ENCODE measurements at places on chromosomes 1 and 21. TPM values are rescaled to one million over a fixed set of nuclear protein-coding genes. Genes with fewer than 3 reads are reported as not detected.

PTPN22 gene
- polyA plus RNA-seq: 0.38 TPM

FLAD1 gene
- polyA plus RNA-seq: 38.4 TPM

FNBP1L gene
- polyA plus RNA-seq: 108 TPM

PPM1J gene
- 1.3 TPM for polyA plus RNA-seq

PHLDA3 gene
- polyA plus RNA-seq: 11.4 TPM

AKR7A2 gene
- 94.3 TPM for polyA plus RNA-seq

NCF2 gene
- polyA plus RNA-seq: 2.0 TPM

LRRIQ3 gene
- polyA plus RNA-seq: 2.8 TPM

REG4 gene
- 1.4 TPM for polyA plus RNA-seq

TCHHL1 gene
- not detected for polyA plus RNA-seq

LCE2A gene
- not detected for polyA plus RNA-seq

ESPN gene
- 21.5 TPM for polyA plus RNA-seq

CHRNB2 gene
- polyA plus RNA-seq: 0.61 TPM

YTHDF2 gene
- 86.5 TPM for polyA plus RNA-seq

DPT gene
- 0.25 TPM for polyA plus RNA-seq

OR2L13 gene
- polyA plus RNA-seq: not detected

ARHGEF16 gene
- polyA plus RNA-seq: 19.4 TPM

RNASEL gene
- 14.4 TPM for polyA plus RNA-seq

CLCA4 gene
- not detected for polyA plus RNA-seq

AVPR1B gene
- 1.6 TPM for polyA plus RNA-seq

S100A16 gene
- 116 TPM for polyA plus RNA-seq

ZFP69B gene
- 5.8 TPM for polyA plus RNA-seq

SOD1 gene
- 243 TPM for polyA plus RNA-seq

LYST gene
- 10.2 TPM for polyA plus RNA-seq

CTSS gene
- polyA plus RNA-seq: 11.0 TPM

NTNG1 gene
- 34.5 TPM for polyA plus RNA-seq

SLAMF6 gene
- polyA plus RNA-seq: 0.30 TPM

Measured in renal pelvis (tissue), 12 donors.